Right ventricle myocardium inferior (tissue), 1 donor: ENCODE measurements at places on chromosomes 2 and 18. TPM values are rescaled to one million over a fixed set of nuclear protein-coding genes. Genes with fewer than 3 reads are reported as not detected.

SERPINB7 gene
- total RNA-seq: not detected

ZNF396 gene
- 0.70 TPM for total RNA-seq

DCDC2C gene
- total RNA-seq: not detected

ERICH2 gene
- total RNA-seq: not detected

NTSR2 gene
- not detected for total RNA-seq

SERPINB3 gene
- total RNA-seq: not detected

IL1R2 gene
- total RNA-seq: 1.3 TPM

CHRNG gene
- total RNA-seq: not detected

NEDD4L gene
- 55.9 TPM for total RNA-seq

L3MBTL4 gene
- total RNA-seq: 1.1 TPM

MBOAT2 gene
- total RNA-seq: 13.9 TPM

SNTG2 gene
- total RNA-seq: 2.4 TPM

MYO3B gene
- not detected for total RNA-seq

RBBP8 gene
- 5.1 TPM for total RNA-seq

ANKRD30BL gene
- total RNA-seq: not detected

CRYGD gene
- not detected for total RNA-seq

CD226 gene
- 0.95 TPM for total RNA-seq

SLC9A4 gene
- not detected for total RNA-seq

PASK gene
- total RNA-seq: 1.4 TPM

DPP10 gene
- 0.05 TPM for total RNA-seq

TLX2 gene
- total RNA-seq: not detected

CLEC4F gene
- total RNA-seq: 0.22 TPM
